ENCODE measurements at places on chromosomes 1 and 21.

DNA sequence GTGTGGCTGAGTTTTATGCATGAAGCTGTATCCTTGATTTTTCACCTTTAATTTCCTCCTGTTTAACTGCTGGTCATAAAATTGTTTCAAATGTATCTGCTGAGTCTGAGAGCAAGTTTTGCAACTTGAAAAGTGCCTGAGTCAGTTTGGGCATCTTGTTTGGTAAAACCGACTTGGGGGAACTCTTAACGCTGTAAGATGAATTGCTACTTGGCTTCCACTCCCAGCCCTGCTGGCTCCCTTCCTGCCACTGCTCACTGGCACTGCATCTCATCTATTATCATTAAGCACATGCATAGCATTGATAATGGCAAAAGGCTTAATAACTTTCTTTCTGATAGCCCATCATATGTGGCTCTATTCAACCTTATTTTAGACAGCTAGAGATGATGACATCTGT lies 35.7 kb upstream of the FAM78B start:
- DNase-seq, result no peak
- no peaks in the 10 kb centered on the region for H3K4me1 ChIP-seq
- H3K36me3 ChIP-seq, result no peaks in the 10 kb centered on the region
- H3K27ac ChIP-seq, result no peak overlapping the region

DNA sequence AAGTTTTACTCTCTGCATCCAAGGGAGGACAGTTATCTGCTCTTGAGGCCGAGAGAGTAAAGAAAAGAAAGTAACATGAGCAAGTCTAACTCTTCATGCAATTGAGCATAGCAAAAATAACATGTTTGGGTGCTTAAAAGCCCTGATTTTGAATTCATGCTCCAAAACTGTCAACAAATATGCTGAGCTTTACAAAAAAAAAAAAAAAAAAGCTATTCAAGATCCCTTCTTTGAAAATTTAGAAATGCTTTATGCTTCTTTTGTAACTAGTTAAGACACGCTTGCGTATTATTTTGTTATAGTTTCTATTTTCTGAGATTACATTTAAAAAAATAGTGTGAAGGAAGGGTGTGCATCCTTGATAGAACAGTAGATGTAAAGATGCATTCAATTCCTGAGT lies 1733.0 kb downstream of the MRPL39 start:
- DNase-seq, result no peak
- H3K36me3 ChIP-seq, result no peaks in the 10 kb centered on the region
- H3K27me3 ChIP-seq, result no peaks in the 10 kb centered on the region

GRCh38 chr1:6427441-6428390 lies 3.1 kb downstream of the ESPN start:
- no peak overlapping the region for H3K27ac ChIP-seq
- H3K36me3 ChIP-seq, result no peaks in the 10 kb centered on the region
- H3K4me1 ChIP-seq, result peaks cover 15% of the 10 kb centered on the region

GRCh38 chr1:207241164-207241934 lies 80.1 kb upstream of the CD55 start:
- H3K4me1 ChIP-seq, result no peaks in the 10 kb centered on the region
- no peak overlapping the region for H3K27ac ChIP-seq
- no peaks in the 10 kb centered on the region for H3K36me3 ChIP-seq
- DNase-seq, result no peak
- H3K4me3 ChIP-seq, result no peak overlapping the region
- no peaks in the 10 kb centered on the region for H3K27me3 ChIP-seq

GRCh38 chr1:224510880-224511645 lies 76.5 kb upstream of the WDR26 start:
- no peaks in the 10 kb centered on the region for H3K4me1 ChIP-seq
- H3K27ac ChIP-seq, result no peak overlapping the region
- no peaks in the 10 kb centered on the region for H3K36me3 ChIP-seq
- H3K4me3 ChIP-seq, result no peak overlapping the region
- no peaks in the 10 kb centered on the region for H3K27me3 ChIP-seq

DNA sequence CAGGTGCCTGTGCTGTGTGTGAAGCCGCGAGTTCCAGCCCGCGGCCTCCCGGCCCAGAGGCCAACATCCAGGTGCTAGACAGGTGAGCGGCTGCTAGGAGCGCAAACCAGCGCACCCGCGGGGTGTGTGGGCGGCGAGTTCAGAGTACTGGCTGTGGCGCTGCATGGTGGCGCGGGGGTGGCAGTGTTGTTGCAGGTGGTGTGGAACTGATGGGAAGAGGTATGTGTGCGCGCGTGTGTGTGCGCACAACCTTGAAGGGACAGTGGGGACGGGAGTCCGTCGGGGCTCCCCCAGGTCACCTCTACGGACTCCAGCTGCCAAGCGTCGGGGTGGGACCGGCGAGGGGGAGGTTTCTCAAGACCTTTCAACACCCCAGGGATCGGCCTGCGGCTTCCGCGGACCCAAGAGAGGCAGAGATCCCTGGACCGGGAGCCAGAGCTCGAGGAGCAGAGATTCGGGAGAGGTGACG lies 433 bp upstream of the DMBX1 start:
- no peak for DNase-seq
- H3K36me3 ChIP-seq, result no peaks in the 10 kb centered on the region
- peaks cover 19% of the 10 kb centered on the region for H3K4me1 ChIP-seq
- H3K27me3 ChIP-seq, result peaks cover 66% of the 10 kb centered on the region
- no peak overlapping the region for H3K27ac ChIP-seq

DNA sequence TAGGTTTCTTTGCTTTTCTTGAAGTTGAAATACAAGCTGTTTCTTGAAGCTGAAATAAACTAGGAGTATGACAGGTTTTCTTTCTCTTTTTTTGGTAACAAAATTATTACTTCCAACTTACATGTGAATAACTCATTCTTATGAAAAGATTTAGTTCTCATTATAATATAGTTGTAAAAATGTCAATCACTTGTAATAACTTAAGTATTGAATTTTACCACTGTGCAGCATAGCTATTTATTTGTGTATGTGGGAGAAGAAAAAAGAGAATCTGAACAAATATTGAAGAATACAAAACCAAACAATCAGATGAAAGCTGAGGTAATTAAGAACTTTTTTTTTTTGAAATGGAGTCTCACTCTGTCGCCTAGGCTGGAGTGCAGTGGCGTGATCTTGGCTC lies 11.1 kb downstream of the CLIC4 start:
- DNase-seq, result no peak
- H3K27me3 ChIP-seq, result no peaks in the 10 kb centered on the region
- no peak overlapping the region for H3K27ac ChIP-seq
- no peak overlapping the region for H3K4me3 ChIP-seq
- no peaks in the 10 kb centered on the region for H3K36me3 ChIP-seq

DNA sequence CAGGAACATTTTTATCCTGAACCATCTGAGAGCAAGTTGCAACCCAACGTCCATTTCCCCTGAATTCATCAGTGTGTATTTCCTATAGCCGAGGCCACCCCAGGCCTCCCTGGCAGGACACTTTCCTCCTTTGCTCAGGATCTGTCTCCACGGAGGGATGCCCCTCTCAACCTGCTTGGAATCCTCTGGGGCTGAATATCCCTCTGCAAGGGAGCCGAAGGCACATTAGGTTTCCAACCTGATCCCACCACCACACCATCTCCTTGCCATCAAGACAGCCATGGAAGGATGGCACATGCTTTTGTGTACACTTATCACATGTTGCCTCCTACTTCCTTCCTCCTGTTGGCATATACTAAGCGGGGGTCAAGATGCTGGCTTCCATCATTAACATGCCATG lies 74.8 kb upstream of the EDN2 start:
- no peak overlapping the region for H3K4me3 ChIP-seq
- H3K27me3 ChIP-seq, result no peaks in the 10 kb centered on the region
- H3K36me3 ChIP-seq, result no peaks in the 10 kb centered on the region
- no peak for DNase-seq
- no peak overlapping the region for H3K27ac ChIP-seq

DNA sequence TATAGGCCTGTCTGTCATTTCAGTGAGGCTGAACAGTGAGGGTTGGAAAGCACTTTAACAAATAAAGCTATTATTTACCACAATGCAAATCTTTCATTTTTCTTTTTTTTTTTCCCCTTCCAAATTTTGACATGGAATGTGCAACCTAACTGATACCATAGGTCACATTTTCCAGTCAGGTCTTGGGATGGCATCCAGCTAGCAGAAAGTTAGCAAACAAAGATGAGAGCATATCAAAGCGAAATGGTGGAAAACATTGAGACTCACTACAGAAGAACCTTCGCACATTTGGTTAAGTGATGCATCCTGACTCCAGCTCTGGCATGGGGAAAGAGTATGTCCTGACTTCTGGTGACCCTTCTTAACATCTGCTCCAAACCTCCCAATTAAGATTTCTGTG lies 105.1 kb upstream of the L1TD1 start:
- no peak overlapping the region for H3K27ac ChIP-seq
- H3K27me3 ChIP-seq, result no peaks in the 10 kb centered on the region
- H3K36me3 ChIP-seq, result no peaks in the 10 kb centered on the region
- no peak overlapping the region for H3K4me3 ChIP-seq
- no peak for DNase-seq
- no peaks in the 10 kb centered on the region for H3K4me1 ChIP-seq

DNA sequence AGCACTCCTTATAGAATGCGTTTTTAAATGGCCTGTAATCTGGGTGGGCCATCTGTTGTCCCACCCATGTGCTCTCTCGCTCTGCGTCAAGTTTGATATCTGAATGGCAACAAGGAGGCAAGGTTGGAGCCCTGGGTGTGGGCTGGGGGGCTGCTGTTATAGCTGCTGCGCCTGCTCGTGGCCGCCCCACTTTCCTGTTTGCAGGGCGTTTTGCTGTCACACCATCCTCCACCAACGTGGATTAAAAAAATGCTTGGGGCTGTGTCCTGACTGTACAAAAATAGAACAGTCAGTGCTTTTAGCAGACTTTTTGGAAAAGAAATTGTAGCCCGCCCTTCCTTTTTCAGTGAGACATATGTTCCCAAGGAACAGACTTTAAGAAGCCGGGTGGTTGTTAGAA lies 25.4 kb downstream of the UMODL1 start:
- H3K4me1 ChIP-seq, result peaks cover 8% of the 10 kb centered on the region
- no peaks in the 10 kb centered on the region for H3K27me3 ChIP-seq
- H3K36me3 ChIP-seq, result no peaks in the 10 kb centered on the region
- H3K4me3 ChIP-seq, result no peak overlapping the region

GRCh38 chr1:89149229-89149628 lies 23.3 kb upstream of the GBP2 start:
- H3K27me3 ChIP-seq, result no peaks in the 10 kb centered on the region
- H3K27ac ChIP-seq, result no peak overlapping the region
- no peak overlapping the region for H3K4me3 ChIP-seq
- no peak for DNase-seq

DNA sequence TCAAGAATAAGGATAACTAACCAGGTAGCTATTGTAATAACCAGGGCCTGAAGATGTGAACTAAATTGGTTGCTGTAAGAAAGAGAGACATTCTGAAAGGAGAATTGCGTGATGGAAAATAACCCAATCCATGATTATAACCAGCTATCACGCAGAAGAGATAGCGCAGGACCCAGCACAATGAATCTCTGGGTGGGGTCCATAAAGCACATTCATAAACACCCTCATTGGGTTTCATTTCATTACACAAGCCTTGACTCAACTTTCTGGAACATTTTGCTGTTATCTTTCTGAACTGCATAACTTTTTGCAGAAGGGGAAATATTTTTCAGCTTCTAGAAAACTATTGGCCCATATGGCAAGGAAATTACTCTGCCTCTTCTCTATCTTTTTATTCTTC lies 45.3 kb upstream of the CDC7 start:
- no peak overlapping the region for H3K27ac ChIP-seq
- no peaks in the 10 kb centered on the region for H3K4me1 ChIP-seq
- no peaks in the 10 kb centered on the region for H3K27me3 ChIP-seq

DNA sequence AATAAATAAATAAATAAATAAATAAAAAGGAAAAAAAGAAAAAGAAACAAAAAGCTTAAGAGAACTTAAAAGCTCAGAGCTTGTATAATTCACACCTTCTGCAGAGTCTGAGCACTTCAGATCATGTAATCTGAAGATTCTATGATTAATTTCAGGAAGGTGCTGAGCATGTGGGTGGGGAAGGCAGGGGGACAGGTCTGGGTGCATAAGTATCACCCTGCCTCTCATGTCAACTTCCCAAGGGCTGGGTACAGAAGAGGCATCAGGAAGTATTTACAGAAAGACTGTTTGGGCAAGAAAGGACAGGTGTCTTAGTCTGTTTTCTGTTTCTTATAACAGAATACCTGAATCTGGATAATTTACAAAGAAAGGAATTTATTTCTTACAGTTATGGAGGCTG lies 20.4 kb upstream of the PADI2 start:
- H3K27ac ChIP-seq, result no peak overlapping the region
- no peaks in the 10 kb centered on the region for H3K4me1 ChIP-seq
- no peaks in the 10 kb centered on the region for H3K36me3 ChIP-seq

DNA sequence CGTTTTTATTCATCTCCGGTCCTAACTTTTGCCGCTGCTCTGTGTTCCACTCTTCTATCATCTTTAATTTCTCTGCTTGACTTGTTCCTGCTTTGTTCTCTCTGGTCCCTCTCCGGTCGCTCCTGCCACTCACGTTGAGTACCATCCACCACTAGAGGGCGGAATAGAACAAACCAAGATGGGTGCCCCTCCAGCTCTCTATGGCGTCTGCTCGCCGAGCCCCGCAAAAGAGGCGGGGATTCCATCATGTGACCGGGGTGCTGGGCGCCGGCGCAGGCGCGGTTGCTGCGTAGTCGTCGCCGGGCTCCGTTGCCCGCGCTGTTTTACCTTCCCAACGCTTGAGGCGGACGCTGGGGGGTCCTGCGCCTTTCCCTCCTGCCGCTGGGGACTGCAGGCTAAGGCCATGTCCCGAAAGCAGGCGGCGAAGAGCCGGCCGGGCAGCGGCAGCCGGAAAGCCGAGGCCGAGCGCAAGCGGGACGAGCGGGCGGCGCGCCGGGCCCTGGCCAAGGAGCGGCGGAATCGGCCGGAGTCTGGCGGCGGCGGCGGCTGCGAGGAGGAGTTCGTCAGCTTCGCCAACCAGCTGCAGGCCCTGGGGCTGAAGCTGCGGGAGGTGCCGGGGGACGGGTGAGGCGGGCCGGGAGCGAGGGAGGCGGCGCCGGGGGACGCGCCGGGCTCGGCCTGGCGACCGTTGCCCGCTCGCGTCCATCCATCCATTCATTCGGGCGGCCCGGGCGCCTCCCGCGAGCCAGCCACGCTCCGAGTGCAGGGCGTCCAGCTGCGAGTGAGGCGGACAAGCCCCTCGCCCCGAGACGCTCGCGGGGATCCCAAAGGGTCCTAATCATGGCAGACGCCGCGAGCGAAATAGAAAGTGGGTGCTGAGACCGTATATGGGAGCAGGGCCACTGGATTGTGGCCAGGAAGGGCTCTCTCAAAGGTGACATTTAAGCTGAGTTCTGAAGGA lies at the start of gene OTUD3:
Gene OTUD3, plus strand, starts transcription at position 285 of the 961 bp plus-strand sequence. Its CDS starts 119 bp downstream, at position 404.
- peaks cover 14% of the 10 kb centered on the region for H3K4me1 ChIP-seq
- peaks cover 5% of the 10 kb centered on the region for H3K36me3 ChIP-seq
- peak within 1 kb of the TSS; percentile 85 for H3K4me3 ChIP-seq
- DNase-seq, result peak; percentile 99
- no peaks in the 10 kb centered on the region for H3K27me3 ChIP-seq
- peak within 1 kb of the TSS; percentile 81 for H3K27ac ChIP-seq

GRCh38 chr21:18443085-18443484 lies 39.5 kb upstream of the TMPRSS15 start:
- no peaks in the 10 kb centered on the region for H3K36me3 ChIP-seq
- DNase-seq, result no peak
- H3K4me3 ChIP-seq, result no peak overlapping the region
- H3K4me1 ChIP-seq, result peaks cover 11% of the 10 kb centered on the region
- no peaks in the 10 kb centered on the region for H3K27me3 ChIP-seq
- H3K27ac ChIP-seq, result no peak overlapping the region

GRCh38 chr21:28899744-28900143 lies 92.9 kb downstream of the LTN1 start:
- no peaks in the 10 kb centered on the region for H3K27me3 ChIP-seq
- H3K4me1 ChIP-seq, result no peaks in the 10 kb centered on the region
- no peak overlapping the region for H3K27ac ChIP-seq
- DNase-seq, result no peak
- H3K4me3 ChIP-seq, result no peak overlapping the region
